ENCODE measurements at places on chromosomes 13 and 19.

- DNase-seq = no peak
Observed at GRCh38 chr19:49744946-49745381, 18.1 kb downstream of the TSKS start.

GRCh38 chr13:28449826-28450773 is 44.8 kb downstream of the FLT1 start:
- peak; percentile 41 for DNase-seq

GRCh38 chr13:103157016-103157415 is 90.8 kb upstream of the SLC10A2 start:
- no peak for DNase-seq

- DNase-seq = peak; percentile 42
Observed at GRCh38 chr13:83352391-83352790, 529.9 kb downstream of the SLITRK1 start.

GRCh38 chr13:110023729-110024644 is 237.6 kb upstream of the IRS2 start:
- DNase-seq = no peak

DNA sequence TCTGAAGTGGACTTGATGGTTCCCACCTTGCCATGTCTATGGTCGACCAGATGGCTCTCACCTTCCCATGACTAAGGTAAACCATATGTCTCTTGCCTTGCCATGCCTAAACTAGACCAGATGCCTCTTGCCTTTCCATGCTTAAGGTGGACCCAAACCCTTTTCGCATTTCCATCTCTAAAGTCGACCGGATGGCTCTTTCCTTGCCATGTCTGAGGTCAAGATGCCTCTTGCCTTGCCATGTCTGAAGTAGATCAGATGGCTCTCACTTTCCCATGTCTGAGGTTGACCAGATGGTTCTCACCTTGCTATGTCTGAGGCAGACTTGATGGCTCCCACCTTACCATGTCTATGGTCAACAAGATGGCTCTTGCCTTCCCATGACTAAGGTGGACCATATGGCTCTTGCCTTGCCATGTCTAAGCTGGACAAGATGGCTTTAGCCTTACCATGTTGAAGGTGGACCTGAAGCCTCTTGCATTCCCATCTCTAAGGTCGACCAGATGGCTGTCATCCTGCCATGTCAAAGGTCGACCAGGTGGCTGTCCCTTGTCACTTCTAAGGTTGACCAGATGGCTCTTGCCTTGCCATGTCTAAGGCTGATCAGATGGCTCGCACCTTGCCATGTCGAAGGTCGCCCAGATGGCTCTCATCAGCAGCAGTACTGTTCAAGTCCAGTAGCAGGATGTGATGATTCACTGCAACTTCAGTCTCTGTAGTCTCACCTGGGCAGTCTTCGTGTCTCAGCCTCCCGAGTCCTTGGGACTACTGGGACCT is 1439.4 kb downstream of the UQCRFS1 start:
- DNase-seq = no peak

DNA sequence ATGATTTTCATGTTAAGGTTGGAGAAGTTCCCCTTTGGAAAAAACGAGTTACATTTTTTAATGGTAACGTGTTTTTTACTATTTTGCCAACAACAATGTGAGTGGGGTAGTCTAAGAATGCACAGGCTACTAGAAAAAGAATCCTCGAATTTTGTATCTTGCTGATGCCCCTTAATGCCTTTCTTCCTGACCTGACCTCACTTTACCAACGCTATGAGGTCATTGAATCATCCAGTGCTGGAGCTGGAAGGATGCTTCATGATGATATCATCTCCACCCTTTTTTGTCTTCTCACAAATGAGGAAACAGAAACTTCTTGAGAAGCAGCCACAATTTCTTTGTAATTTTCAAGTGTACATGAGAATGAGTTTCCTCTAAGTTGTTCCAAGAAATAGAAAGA is 8.2 kb upstream of the UBL3 start:
- no peak for DNase-seq

DNA sequence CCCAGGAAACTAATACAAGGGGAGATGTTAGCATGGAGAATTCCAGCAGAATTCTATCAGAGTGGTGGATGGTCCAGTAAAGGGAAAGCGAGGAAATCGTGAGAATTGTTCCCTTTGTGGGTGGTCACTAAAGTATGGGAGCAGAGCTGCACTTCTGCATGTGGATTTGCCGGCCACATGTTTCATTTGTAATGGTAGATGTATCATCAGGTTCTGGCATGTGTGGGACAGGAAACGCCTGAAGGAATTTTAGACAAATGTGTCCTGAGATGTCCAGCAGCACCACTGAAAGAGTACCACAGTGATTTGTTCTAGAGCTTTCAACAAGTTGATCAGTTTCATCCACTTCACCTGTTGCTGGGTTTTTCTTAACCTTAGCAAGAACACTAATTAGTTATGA is 308.4 kb downstream of the SHISA2 start:
- peak; percentile 51 for DNase-seq
